Psoas muscle (tissue), 8 donors: ENCODE measurements at places on chromosomes 2 and 18.

- no peak for DNase-seq
These were observed 88.0 kb downstream of the SMAD7 start for GRCh38 chr18:48862678-48863270.

GRCh38 chr2:128425731-128426620 is 107.3 kb upstream of the HS6ST1 start:
- DNase-seq: no peak

DNA sequence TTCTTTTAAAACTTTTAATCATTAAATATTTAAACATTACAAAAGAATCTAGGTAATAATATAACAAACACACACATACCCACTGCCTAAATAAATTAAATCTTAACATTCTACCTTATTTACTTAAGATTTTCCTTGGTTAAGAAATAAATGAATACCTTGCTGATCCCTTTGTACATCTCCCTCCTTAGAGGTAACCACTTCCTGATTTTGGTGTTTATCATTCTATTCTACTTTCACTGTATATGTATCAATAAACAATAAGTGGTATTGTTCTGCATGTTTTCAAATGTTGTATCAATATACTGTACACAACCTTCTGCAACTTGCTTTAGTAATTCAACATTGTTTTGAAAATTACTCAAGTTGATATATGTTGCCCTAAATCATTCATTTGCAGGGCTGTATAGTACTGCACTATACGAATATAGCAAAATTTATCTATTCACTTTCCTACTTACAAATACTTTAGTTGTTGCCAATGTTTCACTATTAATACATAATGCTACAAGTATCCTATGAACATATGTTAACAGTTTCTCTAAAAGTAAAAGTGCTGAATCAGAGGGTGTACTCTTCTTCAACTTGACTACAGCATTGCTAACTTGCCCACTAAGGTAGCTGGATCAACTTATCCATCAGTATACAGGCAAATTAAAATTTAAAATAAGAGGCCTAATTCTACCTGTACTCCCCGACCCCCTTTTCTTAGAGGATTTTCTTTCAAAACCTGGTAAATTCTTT is 65.8 kb downstream of the MEMO1 start:
- DNase-seq: no peak

GRCh38 chr2:202141329-202141947 is 68.4 kb downstream of the KIAA2012 start:
- no peak for DNase-seq

- no peak for DNase-seq
These were observed 29.0 kb upstream of the SLC35F6 start for GRCh38 chr2:26735097-26735496.

DNA sequence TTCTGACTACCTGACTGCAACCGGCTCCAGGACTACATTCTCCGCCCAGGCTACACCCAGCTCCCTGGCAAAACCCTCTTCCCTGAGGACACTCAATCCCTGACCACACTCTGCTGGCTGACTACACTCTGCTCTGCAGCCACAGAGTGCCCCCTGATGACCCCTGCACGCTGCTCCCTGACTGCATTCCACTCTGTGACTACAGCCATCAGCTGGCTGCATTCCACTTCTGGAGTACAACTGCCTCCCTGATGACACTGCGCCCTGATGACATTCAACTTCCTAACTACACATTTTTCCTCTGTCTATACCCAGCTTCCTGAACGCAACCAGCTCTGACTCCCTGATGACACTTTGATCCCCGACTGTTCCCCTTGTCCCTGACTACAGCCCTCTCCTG is 71.3 kb upstream of the NRXN1 start:
- DNase-seq: no peak

DNA sequence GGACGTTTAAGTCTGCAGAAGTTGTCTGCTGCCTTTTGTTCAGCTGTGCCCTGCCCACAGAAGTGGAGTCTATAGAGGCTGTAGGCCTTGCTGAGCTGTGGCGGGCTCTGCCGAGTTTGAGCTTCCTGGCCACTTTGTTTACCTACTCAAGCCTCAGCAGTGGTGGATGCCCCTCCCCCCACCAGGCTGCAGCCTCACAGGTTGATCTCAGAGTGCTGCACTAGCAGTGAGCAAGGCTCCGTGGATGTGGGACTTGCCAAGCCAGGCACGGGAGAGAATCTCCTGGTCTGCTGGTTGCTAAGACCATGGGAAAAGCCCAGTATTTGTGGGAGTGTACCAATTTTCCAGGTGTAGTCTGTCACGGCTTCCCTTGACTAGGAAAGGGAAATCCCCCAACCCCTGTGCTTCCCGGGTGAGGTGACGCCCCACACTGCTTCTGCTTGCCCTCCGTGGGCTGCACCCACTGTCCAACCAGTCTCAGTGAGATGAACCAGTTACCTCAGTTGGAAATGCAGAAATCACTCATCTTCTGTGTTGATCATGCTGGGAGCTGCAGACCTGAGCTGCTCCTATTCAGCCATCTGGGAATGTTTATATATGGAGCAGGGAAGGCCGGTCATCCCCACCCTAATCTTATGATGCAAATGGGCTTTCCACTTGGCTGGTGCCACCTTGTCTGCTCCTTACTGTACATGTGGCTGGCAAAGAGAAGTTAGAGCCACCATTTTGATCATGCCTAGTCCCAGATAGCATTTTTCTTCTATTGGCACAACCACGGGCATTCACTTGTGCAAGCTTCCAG is 156.9 kb upstream of the ITGA6 start:
- no peak for DNase-seq

DNA sequence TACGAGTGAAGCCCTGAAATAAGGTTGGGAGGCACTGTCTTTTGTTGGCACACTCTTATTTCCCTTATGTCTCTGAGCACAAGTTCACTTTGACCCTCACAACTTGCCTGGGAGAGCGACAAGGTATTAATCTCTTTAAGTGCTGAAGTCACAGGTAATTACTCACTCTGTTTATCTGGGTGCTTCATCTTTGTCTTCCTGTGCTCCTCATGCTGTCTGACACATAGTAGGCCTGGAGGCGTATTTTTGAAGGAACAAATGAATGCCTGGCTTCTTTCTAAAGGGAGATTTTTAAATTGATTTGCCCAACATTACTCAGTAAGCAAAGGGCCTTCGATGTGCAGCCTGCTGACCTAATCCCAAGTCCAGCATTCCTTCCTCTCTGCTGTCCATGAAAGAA is 507.1 kb upstream of the TNP1 start:
- DNase-seq: no peak

DNA sequence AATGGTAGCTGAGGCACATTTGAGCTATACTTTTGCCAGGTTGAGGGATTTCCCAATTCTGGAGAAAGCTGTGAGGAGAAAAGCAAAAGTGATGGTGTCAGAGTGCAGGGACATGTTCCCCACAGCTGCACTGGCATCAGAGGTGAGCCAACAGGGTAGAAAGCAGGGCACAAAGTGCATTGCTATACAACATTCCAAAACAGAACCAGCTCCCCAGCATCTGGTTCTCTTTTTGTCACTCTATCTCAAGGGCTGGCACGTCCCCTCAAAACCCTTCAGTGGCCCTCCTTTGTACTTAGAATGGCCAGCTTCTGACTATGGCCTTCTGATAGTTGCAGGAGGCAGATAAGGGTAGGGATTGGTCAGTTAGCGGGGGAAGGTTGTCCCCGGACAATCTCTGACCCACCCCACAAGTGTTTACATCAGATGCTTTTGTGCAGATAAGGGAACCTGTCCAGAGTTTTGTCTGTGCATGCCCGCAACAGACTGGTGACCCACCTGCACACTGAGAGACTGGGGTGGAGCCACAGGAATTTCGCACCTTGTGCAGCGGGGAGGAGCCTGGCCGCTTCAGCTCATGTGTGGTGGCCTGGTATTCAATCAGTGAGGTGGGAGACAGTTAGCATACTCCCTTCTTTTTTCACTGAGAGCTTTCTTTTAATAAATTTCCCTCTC is 31.0 kb upstream of the TMEM17 start:
- DNase-seq: no peak

- DNase-seq: no peak
These were observed 31.4 kb upstream of the KCMF1 start for GRCh38 chr2:84939426-84940087.

- no peak for DNase-seq
These were observed 41.4 kb upstream of the EHBP1 start for GRCh38 chr2:62663920-62664795.

DNA sequence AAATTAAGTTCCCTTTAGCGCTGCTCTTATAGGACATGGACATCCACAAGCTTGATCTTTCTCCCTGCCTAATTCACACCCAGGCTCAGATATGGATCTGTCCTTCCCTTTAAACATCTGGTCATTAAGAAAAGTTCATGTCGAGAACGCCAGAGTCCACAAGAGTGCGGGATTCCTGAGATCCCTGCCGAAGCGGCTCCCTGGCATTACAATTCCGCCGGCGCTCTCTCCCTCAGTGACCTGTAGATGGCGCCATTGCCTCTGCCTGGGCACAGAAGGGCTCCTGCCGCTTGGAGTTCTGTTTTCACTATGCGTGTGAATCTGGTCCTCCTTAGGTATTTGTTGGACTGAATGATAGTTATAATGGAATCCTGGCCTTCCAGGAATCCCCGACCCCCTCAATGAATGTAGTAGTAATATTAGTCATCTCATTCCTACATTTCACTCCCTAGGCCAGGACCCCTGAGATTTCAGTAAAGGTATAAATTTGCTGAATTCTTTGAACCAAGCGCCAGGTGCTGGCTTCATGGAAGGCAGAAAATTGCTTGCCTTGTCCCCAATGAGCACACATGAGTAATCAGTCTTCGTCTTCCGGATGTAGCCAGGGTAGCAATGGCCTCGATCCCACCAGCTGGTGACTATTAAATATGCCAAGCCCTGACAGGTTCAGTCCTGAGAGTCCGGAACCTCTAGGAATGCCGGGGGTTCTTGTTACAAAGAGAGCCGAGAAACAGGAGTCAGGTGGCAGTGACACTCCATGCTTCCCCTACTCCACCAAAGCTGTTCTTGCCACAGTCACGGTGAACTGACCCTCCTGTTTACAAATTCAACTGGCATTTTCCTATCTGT is 26.4 kb upstream of the CD207 start:
- DNase-seq: peak; percentile 76

- DNase-seq: no peak
These were observed 93.8 kb downstream of the LRP1B start for GRCh38 chr2:142037066-142037465.

DNA sequence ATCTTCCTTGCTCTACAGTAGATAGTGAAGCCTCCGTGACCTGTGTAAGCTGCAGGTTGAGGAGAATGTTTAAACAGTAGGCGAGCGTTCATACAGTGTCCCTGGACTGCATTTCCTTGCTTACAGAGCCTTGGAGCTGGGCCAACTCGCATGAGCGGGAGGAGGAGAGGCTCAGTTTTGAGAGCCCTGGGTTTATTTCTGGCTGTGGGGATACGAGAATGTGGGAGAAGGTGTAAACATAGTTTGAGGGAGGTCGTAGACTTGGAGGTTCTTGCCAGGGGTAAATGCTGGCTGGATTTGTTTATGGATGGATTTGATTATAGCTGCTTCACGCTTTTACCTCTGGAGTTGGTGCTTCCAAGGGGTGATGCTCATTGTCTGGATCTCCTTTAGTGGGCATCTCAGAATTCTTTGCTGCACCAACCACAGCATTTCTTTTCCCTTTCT is 20.8 kb downstream of the CRIM1 start:
- DNase-seq: peak; percentile 65

- DNase-seq: no peak
These were observed 3.3 kb upstream of the GPBAR1 start for GRCh38 chr2:218257390-218257981.

DNA sequence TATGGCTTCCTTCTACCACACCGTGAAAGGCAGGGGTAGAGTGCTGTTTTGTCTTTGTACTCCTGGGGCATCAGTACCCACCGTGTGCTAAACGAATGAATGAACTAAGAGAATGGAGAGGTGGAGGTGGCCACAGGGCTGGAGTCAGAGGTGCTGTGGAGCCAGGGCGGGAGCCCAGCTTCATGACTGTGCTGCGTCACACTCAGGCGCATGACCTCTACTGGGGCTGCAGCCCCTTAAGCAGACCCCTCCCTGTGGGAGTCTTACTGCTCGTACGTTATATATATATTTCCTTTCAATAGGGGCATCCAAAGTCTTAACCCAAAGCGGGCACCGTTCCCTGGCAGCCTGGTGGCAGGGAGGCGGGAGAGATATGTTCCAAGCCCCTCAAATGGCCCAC is 18.0 kb upstream of the LBH start:
- DNase-seq: no peak

GRCh38 chr2:108933691-108934117 is 55.3 kb downstream of the EDAR start:
- no peak for DNase-seq

DNA sequence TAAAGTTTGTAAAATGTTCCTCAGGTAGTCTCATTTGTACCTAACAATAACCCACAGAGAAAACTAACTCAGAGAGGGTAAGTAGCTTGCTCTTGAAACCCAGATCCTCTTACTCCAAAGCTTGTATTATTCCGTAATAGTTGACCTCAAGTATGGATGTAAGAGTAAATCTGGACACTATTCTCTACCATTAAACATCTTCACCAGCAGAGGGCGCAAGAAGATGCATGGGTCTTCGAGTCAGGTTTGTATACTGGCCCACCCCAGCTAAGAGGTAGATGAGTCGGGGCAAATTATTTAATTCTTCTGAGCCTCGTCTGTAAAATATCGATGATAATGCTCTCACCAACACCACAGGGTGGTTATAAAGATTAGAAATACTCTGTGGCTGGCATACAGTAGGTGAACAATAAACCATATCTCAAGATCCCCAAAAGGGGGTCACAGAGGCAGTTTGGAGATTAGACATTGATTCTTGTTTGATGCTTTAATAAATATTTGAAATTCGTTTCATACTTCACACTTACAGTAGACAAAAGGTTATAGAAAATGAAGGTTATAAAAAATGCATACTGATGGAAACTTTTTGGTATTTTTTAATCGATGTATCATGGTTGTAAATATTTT is 3.5 kb upstream of the CABLES1 start:
- DNase-seq: no peak

DNA sequence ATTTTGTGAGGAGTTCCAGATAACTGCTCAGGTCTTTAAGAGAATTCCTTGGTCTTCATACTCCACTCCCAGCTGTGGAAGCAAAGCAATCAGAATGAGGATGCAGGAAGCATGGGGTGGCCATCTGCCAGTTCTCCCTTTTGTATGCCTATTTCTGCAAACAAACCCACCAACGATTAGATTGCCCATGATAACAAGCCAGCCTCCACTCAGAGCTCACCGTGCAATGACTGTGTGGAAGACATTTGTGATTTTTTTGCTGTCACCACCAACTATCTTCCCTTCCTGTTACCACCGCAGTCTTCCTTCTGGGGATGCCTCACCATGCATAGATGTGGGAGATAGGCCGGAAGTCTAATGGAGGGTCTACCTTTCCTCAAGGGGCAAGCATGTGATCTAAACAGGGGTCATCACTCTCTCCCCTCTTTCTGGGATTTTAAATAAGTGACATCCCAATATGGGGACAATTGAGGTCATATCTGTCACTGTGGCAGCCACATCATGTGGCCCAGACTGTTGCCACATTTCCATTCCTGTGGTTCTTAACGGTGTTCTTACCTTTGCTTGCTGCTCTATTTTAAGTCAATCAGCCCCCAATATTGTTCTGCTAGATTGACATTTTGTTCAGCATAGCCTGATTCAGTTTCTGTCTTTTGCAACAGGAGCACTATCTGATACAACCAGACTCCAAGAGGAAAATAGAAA is 4.4 kb downstream of the AFF3 start:
- no peak for DNase-seq

GRCh38 chr2:85949280-85949679 is 60.5 kb upstream of the ST3GAL5 start:
- no peak for DNase-seq
